ENCODE measurements at places on chromosomes 1 and 21.
A peak's percentile ranks its signal among the peaks of the same experiment; 100 is the strongest.

GRCh38 chr1:185535621-185536020 is 198.6 kb upstream of the HMCN1 start:
- no peak for DNase-seq

- peak; percentile 8 for DNase-seq
Observed at GRCh38 chr1:168084396-168085231, 52.1 kb downstream of the GPR161 start.

DNA sequence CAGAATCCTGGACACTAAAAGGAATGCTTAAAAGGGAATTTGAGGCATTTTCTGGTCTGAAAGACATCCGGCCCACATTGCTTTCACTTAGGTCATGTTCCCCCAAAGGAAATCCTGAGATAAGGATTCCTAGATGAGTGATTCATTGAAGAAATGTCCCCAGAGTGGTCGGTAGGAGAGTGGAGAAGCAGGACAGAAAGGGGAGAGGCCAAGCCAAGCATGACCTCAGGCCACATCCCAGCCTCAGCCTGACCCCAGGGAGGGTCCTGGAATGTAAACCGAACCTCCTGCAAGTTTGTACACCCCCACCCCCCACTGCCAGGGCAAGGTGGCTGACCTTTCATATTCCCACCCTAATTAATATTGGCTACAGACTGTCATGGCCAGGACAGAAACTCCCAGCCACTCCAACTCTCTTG is 16.6 kb downstream of the HIVEP3 start:
- DNase-seq, result no peak

- DNase-seq, result no peak
Observed at GRCh38 chr1:162138112-162138511, 68.6 kb downstream of the NOS1AP start.

DNA sequence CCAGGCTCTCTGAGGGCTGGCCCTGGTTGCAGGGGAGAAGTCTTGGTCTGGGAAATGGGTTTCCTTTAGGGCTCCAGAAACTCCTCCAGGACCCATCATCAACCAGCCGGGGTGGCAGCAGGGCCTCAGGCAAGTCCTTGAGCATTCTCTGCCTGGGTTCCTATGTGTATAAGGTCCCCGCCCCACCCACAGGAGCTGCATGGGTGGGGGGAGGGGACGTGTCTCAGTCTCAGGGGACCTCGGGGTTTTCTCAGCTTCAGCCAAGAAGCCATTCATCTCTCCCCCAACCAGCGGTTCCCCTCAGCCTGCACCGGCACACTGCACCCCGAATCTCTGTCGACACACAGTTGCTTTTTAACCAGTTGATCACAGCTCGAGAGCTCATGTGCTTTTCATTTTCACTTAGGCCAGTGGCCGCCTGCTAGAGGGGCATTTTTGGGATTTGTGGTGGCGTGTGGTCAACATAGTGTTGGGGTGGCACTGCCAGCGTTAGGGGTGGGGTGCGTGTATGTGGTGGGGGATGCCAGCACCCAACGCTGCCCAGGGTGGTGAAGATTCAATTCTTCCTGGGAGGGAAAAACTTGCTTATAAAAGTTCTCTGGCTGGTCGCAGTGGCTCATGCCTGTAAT is 6.5 kb downstream of the RUNX3 start:
- DNase-seq, result no peak

DNA sequence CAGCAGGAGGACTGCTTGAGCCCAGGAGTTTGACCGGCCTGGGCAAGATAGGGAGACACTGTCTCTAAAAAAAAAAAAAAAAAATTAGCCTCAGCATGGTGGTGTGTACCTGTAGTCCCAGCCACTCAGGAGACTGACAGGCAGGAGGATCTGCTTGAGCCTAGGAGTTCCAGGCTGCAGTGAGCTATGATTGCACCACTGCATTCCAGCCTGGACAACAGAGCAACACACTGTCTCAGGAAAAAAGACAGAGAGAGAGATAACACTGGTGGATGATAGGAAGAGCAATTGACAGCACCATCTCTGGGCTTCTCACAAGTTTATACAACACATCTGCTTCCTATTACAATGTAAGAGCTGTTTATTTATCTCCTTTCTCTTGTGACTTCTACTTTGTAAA is 2.4 kb upstream of the RNU11 start:
- no peak for DNase-seq

GRCh38 chr21:15992171-15992570 is 262.4 kb downstream of the USP25 start:
- DNase-seq, result no peak

- DNase-seq, result no peak
Observed at GRCh38 chr1:199173356-199173755, 534.5 kb downstream of the PTPRC start.
